ENCODE measurements at places on chromosomes 12 and 14.

GRCh38 chr14:65346895-65347294, 65.6 kb upstream of the FUT8 start:
- no peak for DNase-seq

DNA sequence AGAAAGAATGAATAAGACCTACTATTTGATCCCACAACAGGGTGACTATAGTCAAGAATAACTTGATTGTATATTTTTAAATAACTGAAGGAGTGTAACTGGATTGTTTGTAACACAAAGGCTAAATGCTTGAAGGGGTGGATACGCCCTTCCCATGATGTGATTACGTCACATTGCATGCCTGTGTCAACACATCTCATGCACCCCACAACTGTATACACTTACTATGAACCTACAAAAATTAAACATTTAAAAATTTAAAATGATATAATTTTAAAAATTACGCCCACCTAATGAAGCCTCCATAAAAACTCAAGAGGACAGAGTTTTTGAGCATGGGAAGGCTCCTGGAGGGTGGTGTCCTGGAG, 94.5 kb downstream of the SCARB1 start:
- no peak for DNase-seq

GRCh38 chr14:78697341-78697740, 527.2 kb downstream of the NRXN3 start:
- DNase-seq, result peak; percentile 10

GRCh38 chr12:19922717-19923116, 445.6 kb upstream of the PDE3A start:
- DNase-seq, result no peak

DNA sequence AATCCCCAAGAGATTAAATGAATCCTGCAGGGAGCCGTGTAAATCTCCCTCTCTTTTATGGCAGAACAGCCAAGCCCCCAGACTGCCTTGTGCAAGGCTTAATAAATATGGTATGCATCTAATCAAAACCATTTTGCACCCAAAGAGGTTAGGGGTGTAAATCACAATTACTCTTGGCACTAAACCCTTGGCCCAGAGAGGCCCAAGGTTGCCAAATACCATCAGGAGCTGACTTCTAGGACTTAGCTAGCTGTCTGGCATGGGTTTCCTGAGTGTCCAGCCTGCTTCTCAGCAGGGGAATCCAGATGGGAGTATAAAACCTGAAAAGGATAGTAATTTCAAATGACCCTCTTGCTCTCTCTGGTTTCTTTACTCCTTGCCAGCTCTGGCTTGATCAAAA, 610.4 kb downstream of the MED13L start:
- no peak for DNase-seq

GRCh38 chr12:49584591-49584990, 16.6 kb upstream of the MCRS1 start:
- no peak for DNase-seq

GRCh38 chr12:32444895-32445294, 45.5 kb downstream of the FGD4 start:
- DNase-seq, result no peak

- DNase-seq, result no peak
These were observed 73.6 kb downstream of the SAMD4A start for GRCh38 chr14:54640506-54640905.

DNA sequence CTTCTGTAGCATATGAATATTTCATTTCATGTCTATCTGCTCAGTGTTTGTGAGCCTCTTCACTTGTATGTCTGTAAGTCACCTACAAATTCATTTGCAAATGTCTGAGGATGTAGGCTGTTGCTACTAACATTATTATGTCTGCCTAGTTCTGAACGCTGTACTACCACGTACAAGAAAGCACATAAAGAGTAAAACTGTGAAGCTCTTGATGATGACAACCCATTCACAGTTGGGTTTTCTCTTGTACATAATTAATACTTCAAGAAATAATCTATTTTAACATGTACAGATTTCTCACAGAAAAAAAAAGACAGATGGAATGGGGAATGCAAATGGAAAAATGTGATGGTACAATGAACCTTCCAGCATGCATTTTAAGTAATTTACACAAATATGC, 64.3 kb upstream of the CPNE8 start:
- DNase-seq, result no peak

- no peak for DNase-seq
These were observed 232.9 kb downstream of the ATP23 start for GRCh38 chr12:58174316-58174715.

GRCh38 chr12:54423816-54424150, 4.7 kb upstream of the ITGA5 start:
- no peak for DNase-seq

GRCh38 chr12:14185427-14186192, 179.9 kb upstream of the ATF7IP start:
- peak; percentile 32 for DNase-seq

DNA sequence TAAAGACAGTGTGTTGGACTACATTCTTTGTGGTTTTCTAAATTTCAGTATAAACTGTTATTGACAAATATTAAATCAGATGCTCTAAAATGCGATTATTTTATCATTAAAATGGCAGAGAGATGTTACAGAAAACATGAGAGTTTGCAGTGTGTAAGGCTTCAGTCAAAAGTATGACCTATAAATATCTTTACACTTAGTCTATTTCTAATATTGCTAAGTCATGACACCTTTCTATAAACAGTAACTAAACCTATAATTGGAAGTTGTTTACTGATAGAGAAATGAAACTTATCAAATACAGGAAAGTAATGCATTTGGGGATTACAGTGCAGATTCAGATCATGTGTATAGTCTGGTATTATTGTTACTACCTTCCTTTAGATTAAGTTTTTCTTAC, 68.9 kb upstream of the YARS2 start:
- no peak for DNase-seq

DNA sequence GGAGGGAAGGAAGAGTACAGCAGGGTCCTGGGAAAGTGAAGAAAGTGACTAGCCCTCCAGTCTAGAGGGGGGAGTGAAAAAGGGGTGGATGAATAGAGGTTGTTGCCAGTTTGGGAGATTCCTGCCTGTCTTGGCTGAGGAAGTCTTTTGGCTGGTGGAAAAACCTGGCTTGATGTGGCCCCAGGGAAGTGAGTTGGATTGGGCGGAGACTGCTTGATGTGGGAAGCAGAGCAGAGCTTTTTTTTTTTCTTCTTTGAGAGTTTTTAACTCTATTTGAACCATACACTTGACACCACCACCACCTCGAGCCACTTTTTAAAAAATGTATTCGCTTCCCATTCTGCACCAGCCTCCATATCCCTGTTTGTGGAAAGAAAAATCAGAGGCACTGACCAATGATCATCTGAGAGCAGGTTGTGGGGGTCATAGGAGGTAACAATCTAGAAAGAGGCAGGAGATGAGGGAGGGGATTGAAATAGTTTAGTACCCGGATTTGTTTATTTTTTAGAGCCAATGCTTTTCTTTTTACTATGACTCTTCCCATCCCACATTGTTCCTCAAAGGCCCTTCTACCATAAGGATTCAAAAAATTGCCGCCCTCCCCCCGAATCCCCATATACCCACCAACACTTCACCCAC, 690 bp upstream of the DTX3 start:
- no peak for DNase-seq

GRCh38 chr14:57871459-57872080, 5.7 kb upstream of the SLC35F4 start:
- DNase-seq, result peak; percentile 61

DNA sequence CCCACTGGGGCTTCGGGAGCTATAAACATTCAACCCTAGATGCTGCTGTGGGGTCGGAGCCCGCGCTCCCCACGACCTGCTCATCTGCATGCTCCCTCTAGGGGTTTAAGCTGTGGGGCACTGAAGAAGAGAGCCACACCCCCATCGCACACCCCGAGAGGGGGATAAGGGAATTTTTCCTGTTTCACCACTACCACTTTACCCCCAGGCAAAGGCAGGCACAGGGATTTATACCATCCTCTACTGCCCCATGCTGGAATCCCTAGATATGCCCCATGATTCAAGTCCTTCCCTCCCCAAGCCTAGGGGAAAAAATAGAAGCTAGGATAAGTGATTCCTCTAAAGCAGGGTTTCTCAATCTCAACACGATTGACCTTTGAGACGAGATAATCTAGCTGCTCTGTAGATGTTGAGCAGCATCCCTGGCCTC, 59.9 kb upstream of the CCDC60 start:
- DNase-seq, result no peak

- no peak for DNase-seq
These were observed 4.7 kb downstream of the KLRK1 start for GRCh38 chr12:10385166-10385613.

- no peak for DNase-seq
These were observed 277.4 kb downstream of the FOXN3 start for GRCh38 chr14:89139404-89140247.

DNA sequence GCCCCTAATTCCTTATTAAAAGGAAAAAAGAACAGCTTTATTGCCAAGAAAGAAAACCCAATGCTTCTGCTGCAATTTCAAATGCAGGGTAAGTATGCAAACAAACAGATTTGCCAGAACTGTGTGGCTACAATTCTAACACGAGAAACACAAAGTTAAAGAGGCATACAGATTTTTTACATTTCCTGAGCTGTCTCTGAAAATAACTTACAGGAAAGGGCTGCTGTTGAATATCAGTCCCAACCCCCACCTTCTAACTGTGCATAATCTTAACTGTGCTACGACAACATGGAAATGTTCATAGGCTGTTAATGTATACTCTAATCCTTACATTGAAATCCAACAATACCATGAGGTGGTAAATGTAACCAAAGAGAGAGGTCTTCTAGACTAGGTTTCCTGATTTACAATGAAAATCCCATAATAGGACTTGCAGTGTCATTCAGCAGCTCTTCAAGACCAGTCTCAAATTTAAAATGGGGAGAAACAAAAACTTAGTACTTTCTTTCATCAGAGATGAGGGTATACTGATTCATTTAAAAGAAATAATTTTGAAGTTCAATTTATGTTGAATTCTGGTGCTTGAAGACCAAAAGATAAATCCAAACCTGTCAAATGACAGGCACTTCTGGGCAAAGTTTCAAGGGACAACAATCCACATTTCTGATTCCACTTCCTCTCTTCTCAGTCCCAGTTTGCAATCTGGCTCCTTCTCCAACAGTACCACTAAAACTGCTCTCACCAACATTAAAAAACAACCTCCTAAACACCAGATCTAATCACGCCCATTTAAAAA, 14.4 kb downstream of the FGD6 start:
- DNase-seq, result no peak

DNA sequence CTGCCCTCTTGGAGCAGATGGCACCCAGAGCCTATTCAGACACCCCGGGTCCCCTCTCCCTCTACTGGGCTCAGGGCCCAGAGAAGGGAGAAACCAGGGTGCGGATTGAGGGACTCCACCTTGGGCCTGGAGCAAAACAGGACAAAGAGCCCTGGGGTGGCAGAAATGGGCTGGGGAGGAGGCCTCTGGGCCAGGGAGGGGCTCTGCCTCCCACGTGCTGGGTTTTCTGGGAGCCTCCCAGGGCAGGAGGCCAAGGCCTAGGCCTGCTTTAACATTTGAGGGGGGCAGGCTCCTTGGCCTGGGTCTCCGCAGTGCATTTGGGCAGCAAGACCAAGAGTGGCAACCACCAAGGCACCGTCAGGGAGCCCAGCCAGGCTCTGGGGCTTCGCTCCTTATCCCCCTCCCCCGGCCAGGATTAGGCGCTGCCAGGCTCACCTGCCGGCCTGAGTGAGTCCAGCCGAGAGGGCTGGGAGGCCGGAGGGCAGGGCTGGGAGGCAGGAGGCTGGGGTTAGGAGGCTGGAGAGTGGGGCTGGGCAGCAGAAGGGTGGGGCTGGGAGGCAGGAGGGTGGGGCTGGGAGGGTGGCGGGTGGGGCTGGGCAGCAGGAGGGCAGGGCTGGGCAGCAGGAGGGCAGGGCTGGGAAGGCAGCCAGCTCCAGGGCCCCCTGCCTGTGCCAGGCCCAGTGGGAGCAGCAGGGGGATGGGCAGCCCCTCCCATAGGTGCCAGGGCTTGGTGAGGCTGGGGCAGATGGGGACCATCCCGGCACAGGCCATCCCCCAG, 101.8 kb upstream of the EIF5 start:
- no peak for DNase-seq
